ENCODE measurements at places on chromosomes 7 and 10.

- peak; percentile 91 for DNase-seq
These were observed 286.9 kb downstream of the KCNMA1 start for GRCh38 chr10:77350711-77351119.

GRCh38 chr10:71697938-71698709, 21.5 kb downstream of the C10orf105 start:
- no peak for DNase-seq

- DNase-seq, result peak; percentile 87
These were observed 11.7 kb upstream of the PRDX3 start for GRCh38 chr10:119190353-119190752.

DNA sequence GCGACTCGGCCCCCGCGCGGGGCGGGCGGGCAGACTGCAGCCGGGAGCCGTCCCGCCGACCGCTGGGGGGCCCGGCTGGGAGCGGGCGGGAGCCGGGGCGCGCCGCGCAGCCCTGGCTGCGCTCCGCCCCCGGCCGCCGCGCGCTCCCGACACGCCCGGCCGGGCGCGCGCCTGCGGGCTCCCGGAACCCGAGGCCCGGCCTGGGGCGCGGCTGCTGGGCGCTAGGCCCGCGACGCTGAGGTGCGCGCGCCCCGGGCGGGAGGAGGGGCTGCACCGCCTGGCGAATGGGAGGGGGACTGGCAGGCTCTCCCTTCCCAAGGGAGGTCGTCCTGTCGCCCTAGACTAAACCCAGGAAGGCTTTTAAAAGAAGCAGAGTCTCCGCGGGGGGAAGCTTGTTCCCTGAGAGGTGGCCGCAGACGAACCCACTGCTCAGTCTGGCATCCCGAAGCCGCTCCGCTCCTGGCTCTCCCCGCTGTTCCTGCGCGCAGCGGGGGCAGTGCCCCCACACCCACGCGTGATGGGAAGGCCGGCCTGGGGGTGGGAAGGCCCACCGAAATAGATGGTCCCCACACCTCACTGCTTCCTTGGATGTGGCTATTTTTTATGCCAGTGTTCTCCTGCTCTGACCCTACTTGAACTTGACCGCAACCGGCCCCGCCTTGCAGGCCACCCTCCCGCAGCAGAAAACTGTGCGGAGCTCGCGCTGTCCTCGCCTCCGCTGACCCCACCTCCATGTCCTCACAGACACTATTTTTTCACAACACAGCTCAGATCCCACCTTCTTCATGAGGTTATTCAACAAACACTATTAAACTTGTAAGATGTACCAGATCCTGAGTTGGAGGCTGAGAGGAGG, at the start of gene VOPP1:
TSS of gene VOPP1 (minus strand) at position 125 of the 856 bp plus-strand sequence. CDS start 178 bp downstream, outside the sequence.
- peak; percentile 90 for DNase-seq

- no peak for DNase-seq
These were observed 637.4 kb upstream of the MKI67 start for GRCh38 chr10:128763588-128763987.

- DNase-seq, result no peak
These were observed 287.8 kb downstream of the PHF14 start for GRCh38 chr7:11261470-11261869.

- DNase-seq, result peak; percentile 39
These were observed 45.6 kb downstream of the VIPR2 start for GRCh38 chr7:159098811-159099655.

- no peak for DNase-seq
These were observed 2.5 kb downstream of the ADAMTS14 start for GRCh38 chr10:70674560-70675495.

GRCh38 chr7:18036783-18037182, 9.1 kb upstream of the PRPS1L1 start:
- DNase-seq, result no peak

GRCh38 chr7:21408481-21408820, 19.4 kb upstream of the SP4 start:
- DNase-seq, result no peak

DNA sequence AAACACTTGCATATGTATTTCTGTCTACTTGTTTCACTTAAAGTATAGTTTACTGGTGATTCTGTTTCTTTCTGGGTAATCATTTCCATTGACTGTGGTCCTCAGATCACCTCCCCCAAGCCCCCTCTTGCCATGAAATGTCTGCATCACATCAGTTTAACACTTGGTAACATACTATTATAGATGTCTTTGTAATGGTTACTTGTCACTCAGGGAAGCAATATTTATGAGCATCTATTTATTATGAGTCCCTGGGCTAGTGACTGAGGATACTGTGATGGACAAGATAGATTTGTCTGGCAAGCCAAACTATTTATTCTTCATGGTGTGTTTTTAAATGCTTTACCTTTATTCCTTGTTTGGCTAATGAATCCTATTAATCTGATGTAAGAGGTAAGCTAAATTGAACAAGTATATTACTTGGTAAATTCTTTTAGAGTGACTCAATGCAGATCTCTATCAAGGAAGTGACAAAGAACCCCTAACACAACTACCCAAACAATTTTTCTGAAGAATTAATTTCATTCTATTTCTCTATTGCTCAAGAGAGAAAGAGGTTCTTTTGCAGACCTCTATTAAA, 270.9 kb downstream of the RELN start:
- no peak for DNase-seq

DNA sequence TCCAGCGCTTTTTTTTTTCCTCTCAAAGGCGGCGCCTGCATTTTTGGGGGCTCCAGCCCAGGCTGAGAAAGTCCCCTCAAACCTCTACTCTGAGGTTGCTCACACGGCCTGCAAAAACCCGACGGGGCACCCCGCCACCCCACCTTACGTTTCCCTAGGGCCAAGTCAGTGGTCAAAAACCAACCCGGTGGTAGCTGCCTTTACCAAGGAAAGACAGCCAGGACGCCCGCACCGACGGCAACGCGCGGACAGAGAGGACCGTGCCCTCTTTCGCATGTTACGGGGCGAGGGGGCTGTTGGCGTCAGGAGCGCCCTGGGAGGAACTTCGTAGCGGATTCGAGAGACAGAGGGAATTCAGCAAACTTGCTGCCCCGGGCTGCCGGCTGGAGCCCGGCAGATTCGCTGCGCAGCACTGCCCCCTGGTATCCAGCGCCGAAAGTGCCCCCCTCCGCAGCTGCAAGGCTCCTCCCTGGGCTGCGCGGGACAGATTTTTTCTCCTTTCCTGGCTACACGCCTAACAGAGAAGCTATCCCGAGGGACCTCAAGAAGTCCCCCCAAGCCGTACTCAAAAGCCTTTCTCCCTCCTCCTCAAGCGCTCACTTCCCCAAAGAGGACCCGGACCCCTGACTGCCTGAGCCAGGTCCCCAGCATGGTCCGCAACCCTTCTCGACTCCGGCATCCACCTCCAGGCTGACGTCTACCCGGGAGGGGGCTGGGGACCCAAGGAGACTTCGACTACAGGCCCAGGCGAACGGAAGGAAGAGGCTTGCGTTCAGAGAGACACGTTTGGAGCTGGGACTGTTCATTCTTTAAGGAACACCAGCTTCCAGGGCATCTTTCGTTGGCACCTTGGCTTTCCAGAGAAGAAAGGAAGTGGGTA, 27.7 kb upstream of the VAX1 start:
- DNase-seq, result peak; percentile 65

DNA sequence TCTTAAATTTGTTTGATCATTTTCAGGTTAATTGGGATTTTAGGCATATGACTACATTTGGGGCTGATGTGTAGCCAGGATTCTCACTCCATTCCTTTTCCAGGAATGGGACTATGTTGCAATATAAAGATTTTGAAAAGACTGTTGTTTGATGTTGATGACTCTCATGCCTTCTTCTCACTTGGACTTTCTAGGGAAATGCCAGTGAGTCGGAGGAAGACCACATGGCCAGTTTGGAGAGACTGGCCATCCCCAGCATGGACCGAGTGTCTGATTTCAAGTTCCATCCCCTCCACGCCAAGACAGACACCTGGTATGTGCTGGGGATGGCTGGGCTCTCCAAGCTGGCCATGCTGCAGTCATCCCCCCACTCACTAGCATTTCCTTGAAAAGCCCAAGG, 5.5 kb downstream of the IGFBP3 start:
- no peak for DNase-seq

GRCh38 chr10:119209035-119209735, 1.8 kb downstream of the GRK5 start:
- peak; percentile 65 for DNase-seq

DNA sequence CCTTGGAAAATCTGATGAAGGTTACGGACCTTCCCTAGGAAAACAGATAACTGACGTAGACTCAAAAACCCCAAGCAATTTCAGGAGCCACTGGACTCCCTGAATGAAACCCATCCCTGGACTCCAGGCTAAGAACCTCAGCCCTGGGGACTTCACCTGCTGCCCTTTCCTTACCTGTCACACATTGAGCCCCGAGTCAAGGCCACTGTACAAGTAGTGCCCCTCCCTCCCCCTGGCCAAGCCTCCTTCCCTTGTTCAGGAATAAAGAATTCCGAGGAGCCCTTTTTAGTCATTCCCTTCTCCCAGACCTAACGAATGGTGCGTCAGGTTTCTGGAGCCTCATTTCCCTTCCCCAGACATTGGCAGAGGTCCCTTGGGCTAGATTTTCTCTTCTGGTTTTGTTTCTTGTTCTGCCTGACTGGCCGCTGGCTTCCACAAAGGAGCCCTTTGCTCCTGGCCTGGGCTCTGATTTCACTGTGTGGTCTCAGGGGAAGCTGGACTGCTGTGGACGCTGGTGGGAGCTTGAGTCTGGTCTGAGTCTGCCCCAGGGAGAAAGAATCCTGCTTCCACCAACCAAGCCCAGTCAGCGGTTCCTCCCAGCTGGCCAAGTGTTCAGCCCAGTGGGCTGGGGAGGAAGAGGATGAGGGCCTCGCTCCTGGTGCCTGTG, 31.7 kb downstream of the ZNF775 start:
- DNase-seq, result no peak

DNA sequence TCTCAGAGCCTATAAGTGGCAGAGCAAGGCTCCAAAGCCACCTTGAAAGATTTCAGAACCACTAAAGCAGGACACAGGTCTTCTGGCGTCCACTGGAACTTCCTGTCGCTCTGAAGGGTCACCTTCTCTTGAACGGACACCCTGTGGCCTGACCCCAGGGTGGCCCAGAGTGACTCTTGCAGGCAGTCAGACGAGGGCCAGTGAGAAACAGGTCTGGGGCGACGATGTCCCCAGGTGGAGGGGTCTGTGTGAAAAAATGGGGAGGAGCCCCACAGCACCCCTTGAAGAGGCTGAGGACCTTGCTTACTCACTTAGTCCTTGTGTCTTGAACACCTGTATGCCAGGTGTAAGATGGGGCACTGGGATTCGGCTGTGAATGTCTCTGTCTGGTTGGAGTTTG, 946 bp upstream of the RASGEF1A start:
- no peak for DNase-seq

DNA sequence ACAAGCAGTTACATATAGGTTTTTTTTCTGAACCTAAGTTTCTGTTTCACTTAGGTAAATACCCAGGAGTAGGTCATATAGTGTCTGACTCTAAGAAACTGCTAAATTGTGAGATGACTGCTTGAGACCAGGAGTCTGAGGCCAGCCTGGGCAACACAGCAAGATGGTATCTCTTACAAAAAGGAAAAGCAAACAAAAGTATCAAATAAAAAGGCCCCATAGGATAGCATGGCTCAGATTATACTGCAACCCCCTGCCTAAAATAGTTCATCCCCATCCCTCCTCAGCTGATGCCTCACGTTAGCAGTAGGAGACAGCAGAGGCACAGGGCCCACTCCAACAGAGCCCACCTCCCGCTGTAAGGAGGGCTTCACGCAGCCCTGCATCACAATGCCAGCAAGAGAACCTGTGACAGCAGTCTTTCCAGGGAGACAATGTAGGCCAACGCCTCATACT, 90.3 kb downstream of the SRPK2 start:
- DNase-seq, result no peak

DNA sequence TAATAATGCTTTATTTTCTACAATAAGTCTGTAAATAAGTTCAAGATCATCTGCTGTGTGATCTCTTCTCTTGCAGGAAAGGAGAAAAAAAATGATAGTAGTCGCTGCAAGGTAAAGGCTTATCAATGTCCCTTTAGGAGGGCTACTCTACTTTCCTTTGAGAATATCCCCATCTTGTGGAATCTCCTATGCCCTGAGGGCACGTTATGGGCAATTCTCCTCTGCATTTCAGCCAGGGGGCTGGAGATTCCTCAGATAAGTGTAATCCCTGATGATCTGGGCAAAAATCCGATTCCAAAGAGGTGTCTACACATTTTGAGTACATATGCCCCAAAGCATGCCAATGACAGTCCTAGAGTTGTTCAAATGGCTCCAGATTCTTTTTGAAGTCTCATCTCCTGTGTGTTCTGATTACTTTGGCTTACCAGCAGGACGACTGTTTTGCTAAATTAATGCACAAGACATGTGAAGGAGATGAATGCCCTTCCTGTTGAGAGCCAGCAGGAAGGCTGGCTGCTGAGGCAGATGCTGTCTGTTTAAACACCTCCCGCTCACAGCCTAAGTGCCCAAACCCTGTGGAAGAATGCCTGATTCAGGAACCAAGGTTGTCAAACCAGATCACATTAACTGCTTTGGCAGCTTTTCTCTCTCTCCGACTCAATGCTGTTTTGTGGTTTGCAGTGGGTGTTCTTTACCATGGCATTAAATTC, 171.2 kb upstream of the COL1A2 start:
- DNase-seq, result peak; percentile 21

DNA sequence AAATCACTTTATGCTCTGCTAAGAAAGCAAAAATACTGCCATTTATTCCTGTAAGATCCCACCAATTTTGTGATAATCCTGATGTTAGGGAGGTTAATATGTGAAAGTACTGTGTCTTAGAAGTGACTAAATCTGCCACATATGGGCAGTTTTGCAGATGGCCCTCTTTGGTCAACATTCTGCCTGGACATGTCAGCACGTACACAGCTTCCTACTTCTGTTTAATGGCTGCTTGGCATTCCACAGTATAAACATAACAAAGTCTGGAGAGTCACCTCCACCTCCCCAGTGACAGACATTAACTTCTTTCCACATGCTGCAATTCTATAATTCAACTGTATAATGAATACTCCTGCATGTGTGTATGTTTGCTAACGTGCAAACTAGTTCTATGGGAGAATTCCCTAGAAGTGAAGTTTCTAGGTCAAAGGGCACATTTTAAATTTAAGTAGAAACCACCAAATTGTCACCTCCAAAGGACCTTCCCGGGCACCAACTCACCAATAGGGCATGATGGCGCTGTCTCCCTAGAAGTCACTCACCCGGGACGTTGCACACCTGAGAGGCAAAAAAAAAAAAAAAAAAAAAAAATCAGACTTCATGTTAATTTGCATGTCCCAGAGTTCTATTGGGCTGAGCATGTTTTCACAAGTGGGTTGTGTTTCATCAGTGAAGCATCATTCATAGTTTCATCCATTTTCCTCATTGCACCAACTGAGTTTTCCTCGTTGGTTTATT, 38.9 kb downstream of the MKI67 start:
- DNase-seq, result no peak

GRCh38 chr10:93110472-93111146, 36.9 kb downstream of the CYP26A1 start:
- no peak for DNase-seq

All from hepatic stellate cell (primary cell).